ENCODE measurements at places on chromosomes 5 and 9. TPM values are rescaled to one million over a fixed set of nuclear protein-coding genes. Genes with fewer than 3 reads are reported as not detected.

The ACTBL2 gene
- not detected for total RNA-seq

The OR1J4 gene
- total RNA-seq: not detected

The STK32A gene
- not detected for total RNA-seq

The PIK3R1 gene
- total RNA-seq: 47.9 TPM

The FGF1 gene
- total RNA-seq: not detected

The PSMD5 gene
- 60.9 TPM for total RNA-seq

DNA sequence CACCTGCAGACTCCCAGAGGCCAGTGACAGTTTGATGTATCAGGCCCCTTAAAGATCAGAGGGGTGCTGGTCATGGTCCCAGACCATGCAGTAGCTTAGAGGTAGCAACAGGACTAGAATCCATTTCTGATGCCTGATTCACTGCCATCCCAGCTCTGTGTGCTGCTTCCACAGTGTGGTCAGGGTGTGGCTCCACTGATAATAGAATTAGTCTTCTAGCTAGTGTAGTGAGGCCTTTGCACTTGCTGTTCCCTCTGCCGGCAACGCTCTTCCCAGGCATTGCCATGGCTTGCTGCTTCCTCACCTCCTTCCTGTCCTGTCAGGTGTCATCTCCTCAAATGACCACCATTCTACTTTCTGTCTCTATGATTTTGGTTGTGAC lies 15.8 kb downstream of the PPARGC1B start:
- DNase-seq: no peak

DNA sequence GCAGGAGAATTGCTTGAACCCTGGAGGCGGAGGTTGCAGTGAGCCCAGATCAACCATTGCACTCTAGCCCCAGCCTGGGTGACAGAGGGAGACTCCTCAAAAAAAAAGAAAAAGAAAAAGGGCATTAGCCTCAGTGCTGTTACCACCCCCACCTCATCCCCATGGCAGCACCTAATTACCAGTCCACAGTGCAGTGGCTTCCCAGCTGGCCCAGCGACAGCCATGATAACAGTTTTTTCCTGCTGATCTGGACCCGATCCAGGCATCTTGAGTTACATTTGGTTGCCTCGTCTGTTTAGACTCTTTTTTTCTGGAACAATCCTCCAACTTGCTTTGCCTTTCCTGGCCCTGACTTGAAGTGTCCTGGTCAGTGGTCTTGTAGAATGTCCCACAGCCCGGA lies 24.4 kb downstream of the NCS1 start:
- DNase-seq: no peak

DNA sequence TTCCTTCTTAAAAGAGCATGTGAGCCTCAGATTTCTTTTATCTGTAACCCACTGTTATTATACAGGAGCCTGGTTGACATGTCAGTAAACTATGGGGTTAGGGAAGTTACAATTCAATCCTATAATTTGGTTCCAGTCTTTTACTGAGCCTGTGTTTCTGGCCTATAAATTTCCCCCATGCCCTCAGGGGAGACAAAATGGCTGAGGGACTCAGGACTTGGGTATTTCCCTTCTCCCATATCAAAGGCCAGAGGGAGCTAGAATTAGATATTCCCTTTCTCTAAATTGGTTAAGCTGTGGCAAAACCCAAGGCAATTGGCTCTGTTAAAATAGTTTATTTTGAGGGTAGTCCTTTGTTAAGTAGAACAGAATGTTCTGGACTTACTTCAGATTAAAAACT lies 823.2 kb downstream of the TLE1 start:
- no peak for DNase-seq

DNA sequence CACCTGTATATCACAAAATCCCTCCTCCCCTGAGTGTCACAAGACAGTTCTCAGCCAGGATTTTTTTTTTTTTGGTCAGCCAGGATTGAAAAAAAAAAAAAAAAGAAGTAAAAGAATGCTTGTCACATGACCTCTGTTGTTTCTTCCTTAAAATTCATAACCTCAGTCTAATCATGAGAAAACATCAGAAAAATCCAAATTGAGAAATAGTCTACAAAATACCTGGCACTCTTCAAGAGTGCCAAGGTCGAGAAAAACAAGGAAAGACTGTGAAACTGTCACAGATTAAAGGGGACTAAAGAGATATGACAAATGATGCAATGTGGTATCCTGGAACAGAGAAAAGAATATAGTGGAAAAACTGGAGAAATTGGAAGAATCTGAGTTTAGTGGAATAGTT lies 58.5 kb upstream of the SUB1 start:
- no peak for DNase-seq
